ENCODE measurements at places on chromosomes 11 and 22.

DNA sequence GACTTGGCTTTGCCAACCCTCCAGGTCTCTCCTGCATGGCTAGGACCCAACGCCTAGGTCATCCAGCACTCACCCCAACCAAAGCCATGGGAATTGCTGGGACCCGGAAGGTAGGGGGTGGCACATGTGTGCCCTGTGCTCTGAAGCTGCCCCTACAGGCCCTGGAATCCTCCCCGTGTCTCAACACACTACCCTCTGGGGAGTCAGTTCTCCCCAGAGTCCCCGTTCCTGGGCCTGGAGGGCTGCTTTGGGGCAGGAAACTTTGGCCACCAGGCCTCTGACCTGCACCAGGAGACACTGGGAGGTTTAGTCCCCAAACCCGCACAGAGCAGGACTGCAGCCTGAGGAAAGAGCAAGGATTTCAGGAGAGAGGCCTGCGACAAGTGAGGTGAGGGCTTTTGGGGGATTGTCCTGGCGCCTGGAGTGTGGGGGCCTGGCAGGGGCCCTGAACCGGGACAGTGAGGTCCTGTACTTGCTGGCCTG, 495 bp upstream of the IFITM1 start:
- DNase-seq = peak; percentile 36

GRCh38 chr22:37334461-37334858, 52.2 kb downstream of the CYTH4 start:
- no peak for DNase-seq

DNA sequence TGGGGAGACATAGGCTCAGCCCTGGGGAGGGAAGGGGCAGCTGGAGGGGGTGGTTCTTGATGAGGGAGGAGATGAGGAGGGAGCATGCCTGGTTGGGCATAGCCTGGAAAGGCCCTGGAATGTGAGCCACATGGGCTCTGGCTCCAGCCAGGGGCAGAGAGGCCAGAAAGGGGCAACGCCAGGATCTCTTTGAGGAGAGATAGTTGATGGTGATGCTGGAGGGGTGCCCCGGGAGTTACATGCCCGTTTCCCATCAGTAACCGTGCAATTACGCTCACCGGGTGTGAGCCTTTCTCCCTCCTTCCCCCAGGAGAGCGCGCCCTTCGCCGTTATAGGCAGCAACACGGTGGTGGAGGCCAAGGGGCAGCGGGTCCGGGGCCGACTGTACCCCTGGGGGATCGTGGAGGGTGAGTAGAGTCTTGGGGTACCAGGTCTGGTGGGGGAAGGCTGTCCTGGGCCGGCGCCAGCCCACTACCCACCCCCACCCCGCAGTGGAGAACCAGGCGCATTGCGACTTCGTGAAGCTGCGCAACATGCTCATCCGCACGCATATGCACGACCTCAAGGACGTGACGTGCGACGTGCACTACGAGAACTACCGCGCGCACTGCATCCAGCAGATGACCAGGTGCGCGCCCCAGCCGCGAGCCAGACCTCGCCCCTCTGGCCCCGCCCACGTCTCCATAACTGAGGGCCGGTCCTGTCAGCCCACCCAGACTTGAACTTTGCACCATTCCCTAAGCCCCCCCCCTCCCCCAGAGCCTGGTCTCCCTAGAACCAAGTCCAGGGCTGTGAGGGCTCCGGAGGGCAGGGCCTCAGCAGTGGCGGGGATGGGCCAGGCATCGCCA, 1.8 kb upstream of the GP1BB start:
- no peak for DNase-seq

GRCh38 chr11:69058511-69059270, 10.0 kb downstream of the TPCN2 start:
- peak; percentile 44 for DNase-seq

GRCh38 chr11:40166892-40167291, 1292.6 kb downstream of the LRRC4C start:
- DNase-seq = no peak

GRCh38 chr22:36470162-36470993, 11.1 kb downstream of the TXN2 start:
- DNase-seq = peak; percentile 91

GRCh38 chr11:93169950-93170561, 27.7 kb downstream of the SLC36A4 start:
- DNase-seq = peak; percentile 32

GRCh38 chr11:110897035-110897434, 184.8 kb upstream of the ARHGAP20 start:
- no peak for DNase-seq

DNA sequence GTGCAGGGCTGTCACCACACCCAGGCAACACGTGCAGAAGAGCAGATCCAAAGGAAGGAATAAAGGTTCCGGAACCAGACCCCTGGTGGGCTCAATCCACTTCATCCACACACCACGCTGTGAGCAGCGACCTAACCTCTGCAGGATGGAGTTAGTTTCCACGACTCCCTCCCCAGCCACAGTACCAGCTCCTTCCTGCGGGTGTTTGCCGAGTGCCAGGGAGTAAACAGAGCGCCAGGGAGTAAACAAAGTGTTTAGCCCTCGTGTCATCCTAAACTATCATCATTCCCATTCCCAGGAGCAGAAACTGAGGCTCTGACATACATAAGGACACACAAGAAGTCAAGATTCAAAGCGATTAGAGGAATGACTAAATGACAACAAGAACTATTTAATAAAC, 261.3 kb downstream of the MN1 start:
- DNase-seq = no peak

DNA sequence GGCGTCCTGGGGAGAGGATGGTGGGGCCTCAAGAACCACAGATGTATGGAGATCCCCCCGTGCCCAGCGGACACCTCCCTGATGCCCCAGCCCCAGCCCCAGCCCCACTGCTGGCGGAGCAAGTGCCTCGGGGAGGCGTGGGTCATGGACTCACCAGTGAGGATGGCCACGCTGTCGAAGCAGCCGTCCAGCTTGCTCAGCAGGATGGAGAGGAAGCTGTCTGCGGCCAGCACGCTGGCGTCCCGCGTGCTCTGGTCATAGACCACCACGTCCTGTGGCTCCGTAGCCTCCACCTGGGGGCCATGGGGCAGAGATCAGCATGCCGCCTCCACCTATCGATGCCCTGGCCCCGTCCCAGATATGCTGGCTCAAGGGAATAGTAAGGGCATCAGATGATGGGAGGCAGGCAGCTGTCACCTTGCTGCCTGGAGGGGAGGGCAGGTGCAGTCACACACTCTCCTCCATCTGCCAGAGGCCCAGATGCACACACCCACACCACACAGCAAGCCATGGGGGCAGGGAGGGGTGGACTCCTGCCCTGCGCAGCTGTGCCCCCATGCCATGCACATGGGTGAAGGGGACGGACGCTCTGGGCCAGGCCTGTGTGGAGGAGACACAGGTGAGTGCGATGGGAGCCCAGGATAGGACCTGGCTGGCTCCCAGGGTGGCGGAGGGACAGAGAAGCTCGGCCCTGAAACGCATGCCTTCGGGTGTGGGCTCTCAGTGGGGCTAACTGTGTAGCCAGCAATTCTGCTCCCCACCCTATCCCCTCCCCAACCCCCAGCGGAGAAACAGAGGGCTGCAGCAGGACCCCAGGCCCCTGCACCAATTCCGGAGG, 8.2 kb downstream of the DUSP8 start:
- DNase-seq = no peak

GRCh38 chr11:34658071-34659015, 37.5 kb downstream of the EHF start:
- no peak for DNase-seq
